Activated CD4-positive, alpha-beta T cell treated with anti-CD3 and anti-CD28 coated beads for 4 hours (primary cell): ENCODE measurements at places on chromosomes 3 and 15.

DNA sequence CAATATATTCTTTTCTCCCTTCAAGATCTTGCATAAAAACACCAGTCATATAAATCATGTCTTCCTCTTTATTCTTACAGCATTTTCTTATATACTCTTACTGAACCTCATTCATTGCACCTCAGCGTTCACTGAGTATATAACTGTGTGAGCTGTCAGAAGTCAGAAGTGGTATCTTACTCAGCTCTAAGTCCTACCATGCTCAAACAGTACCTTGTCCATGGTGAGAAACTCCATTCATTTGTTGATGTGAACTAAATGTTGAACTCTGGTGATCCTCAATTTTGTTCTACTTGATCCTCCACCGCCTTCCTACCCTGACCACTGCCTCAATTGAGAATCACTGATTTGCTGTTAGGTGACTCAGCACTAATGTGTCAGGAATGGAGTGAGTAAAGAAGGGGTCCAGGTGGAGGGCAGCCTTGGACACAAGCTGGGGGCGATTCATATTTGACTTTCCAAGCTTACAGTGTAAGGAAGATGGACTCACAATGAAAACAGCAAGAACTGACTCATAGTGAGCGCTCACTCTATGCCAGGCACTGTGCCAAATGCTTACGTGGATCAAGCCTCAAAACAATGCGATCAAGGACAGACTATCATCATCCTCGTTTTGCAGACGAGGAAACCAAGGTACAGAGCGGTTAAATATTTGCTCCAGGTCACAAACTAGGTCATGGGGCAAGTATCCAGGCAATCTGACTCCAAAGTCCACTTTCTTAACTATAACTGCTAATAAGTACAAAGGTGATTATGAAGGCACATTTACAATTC, 13.5 kb upstream of the ZFYVE19 start:
- no peak for DNase-seq

GRCh38 chr3:9686050-9686550, 17.5 kb upstream of the CPNE9 start:
- no peak for DNase-seq

- no peak for DNase-seq
These were observed 46.4 kb downstream of the MOBP start for GRCh38 chr3:39513791-39514369.

- no peak for DNase-seq
These were observed 6.6 kb upstream of the HCLS1 start for GRCh38 chr3:121667333-121667732.

GRCh38 chr3:129603991-129604749, 2.3 kb downstream of the PLXND1 start:
- DNase-seq: no peak

- no peak for DNase-seq
These were observed 145.2 kb downstream of the FILIP1L start for GRCh38 chr3:99969136-99969535.

- DNase-seq: no peak
These were observed 74.3 kb downstream of the IGF1R start for GRCh38 chr15:98722645-98723044.

DNA sequence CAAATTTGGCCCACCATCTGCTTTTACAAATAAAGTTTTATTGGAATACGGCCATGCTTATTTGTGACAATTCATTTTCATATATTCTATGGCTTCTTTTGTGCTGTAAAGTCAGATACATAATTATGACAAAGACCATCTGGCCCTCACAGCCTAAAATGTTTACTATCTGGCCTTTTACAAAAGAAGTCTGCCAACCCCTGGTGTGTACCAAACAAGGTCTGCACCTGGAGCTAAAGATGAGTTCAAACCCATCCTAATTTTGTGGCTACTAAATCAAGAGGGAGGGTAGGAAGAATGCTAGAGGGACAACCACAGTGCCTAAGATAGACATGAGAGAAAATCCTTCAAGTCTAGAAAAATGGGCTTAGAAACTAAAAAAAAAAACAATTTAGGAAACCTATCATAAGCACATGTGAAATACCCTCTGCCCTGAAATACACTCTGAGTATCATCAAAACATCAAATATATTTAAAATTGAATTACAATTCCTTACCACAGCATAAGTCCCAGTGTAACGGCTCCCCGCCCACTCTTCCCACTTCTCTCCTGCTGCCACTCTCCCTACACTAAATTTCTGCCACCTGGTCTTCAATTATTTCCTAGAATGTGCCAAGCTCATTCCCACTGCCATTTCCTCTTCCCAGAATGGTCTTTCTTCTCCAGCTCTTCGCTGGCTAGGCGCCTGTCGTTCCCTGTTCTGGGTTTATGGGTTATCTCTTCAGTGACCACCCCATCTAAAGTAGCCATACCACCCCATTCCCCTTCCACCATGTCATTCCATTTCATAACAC, 950.7 kb upstream of the CFAP20DC start:
- no peak for DNase-seq

- no peak for DNase-seq
These were observed 72.9 kb downstream of the LRRC28 start for GRCh38 chr15:99324082-99324620.

- no peak for DNase-seq
These were observed 32.9 kb upstream of the PRSS50 start for GRCh38 chr3:46750555-46751038.

DNA sequence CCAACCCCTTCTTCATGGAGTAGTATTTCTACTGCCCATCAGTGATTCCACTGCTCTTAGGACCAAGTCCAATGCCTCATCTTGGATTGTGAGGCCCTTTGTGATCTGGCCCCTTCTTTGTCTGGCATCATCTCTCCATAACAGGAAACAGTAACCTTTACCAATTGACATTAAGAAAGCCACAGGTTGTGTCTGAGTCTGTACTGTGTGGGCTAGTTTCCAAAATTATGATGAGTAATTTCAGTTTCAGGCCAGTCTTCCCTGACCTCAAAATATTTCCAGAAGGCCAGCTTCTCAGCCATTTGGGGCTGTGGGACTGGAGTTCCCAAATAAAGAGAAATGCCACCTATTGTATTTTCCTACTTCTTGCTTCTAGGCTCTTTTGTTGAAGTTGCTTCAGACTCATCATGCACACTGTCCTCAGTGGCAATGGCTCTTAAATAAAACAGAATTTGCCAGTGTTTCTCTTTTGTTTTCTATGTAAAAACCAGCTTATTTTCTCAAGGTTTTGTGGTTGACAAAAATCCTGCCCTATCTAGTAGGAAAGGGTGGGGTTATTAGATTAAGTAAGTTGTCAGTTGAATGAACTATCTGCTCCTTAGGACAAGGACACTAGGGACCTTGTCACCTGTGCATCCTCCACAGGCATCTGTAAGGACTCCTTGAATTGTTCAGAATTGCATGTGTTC, 47.0 kb upstream of the ACKR4 start:
- no peak for DNase-seq

GRCh38 chr3:170222647-170223541, 670 bp downstream of the PRKCI start:
- peak; percentile 53 for DNase-seq

GRCh38 chr3:11845651-11846050, 1.0 kb downstream of the TAMM41 start:
- DNase-seq: no peak

- no peak for DNase-seq
These were observed 59.6 kb downstream of the TM4SF4 start for GRCh38 chr3:149534082-149534481.

- no peak for DNase-seq
These were observed 56.3 kb upstream of the CSPG5 start for GRCh38 chr3:47634996-47635395.

DNA sequence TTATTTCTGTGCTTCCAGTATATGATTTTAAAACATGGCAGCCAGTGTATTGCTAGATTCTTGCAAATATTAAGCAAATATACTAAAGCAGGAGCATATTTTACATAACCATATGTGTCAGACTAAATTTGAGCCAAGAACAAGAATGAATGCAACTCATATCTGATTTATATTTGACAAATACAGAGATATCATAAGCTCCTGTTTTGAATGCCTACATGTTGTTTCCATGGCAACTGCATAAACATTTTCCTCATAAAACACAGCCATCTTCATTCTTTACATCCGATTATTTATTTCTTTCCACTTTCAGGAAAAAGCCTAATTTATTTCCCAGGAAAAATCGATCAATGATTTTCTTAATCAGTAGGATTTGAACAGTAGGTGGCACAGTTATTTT, 172.2 kb upstream of the TSPAN3 start:
- no peak for DNase-seq

- DNase-seq: no peak
These were observed 23.5 kb downstream of the B3GALNT1 start for GRCh38 chr3:161081633-161082032.
